ENCODE measurements at places on chromosomes 7 and 10. TPM values are rescaled to one million over a fixed set of nuclear protein-coding genes. Genes with fewer than 3 reads are reported as not detected.

Gene MNX1
- 0.13 TPM for polyA plus RNA-seq

Gene ENO4
- 0.16 TPM for polyA plus RNA-seq

Gene LRCH4
- polyA plus RNA-seq: 37.1 TPM

Gene SP8
- not detected for polyA plus RNA-seq

Gene FLNC
- 5.8 TPM for polyA plus RNA-seq

Gene HNRNPA2B1
- polyA plus RNA-seq: 539 TPM

Gene ABCC2
- polyA plus RNA-seq: 2.6 TPM

Gene CRYGN
- 0.34 TPM for polyA plus RNA-seq

Gene HOXA1
- 0.51 TPM for polyA plus RNA-seq

Gene PDGFA
- 9.9 TPM for polyA plus RNA-seq

Gene C10orf67
- polyA plus RNA-seq: 0.45 TPM

Gene IL15RA
- 19.8 TPM for polyA plus RNA-seq

Gene PRSS37
- not detected for polyA plus RNA-seq

Gene CYP2C19
- polyA plus RNA-seq: not detected

Gene CYP3A4
- 1.3 TPM for polyA plus RNA-seq

Gene SRRT
- polyA plus RNA-seq: 57.4 TPM

Gene ADCYAP1R1
- 3.7 TPM for polyA plus RNA-seq

Gene DUSP5
- 22.5 TPM for polyA plus RNA-seq

Gene FOXP2
- polyA plus RNA-seq: 2.0 TPM

Gene IGF2BP3
- polyA plus RNA-seq: 0.07 TPM

Gene OR6V1
- polyA plus RNA-seq: not detected

Gene SEPTIN7
- 286 TPM for polyA plus RNA-seq

Gene LGI1
- polyA plus RNA-seq: 0.06 TPM

Gene SPDYE1
- polyA plus RNA-seq: 0.03 TPM

Gene CCL24
- polyA plus RNA-seq: 0.20 TPM

Gene ZSCAN25
- 5.6 TPM for polyA plus RNA-seq

Gene GIMAP8
- 12.7 TPM for polyA plus RNA-seq

Gene GPC2
- 0.31 TPM for polyA plus RNA-seq

Gene TAS2R39
- polyA plus RNA-seq: not detected

Gene BTBD16
- polyA plus RNA-seq: 0.34 TPM

Gene LUC7L2
- 32.4 TPM for polyA plus RNA-seq

Gene FBXL13
- 0.59 TPM for polyA plus RNA-seq

Gene EBLN1
- polyA plus RNA-seq: not detected

Gene MYL7
- polyA plus RNA-seq: 57.8 TPM

Gene ABLIM1
- polyA plus RNA-seq: 32.9 TPM

Gene SCIN
- polyA plus RNA-seq: 0.39 TPM

Gene HOXA7
- polyA plus RNA-seq: 1.3 TPM

Gene CFAP58
- polyA plus RNA-seq: 0.05 TPM

Gene NME8
- 0.31 TPM for polyA plus RNA-seq

Gene H2BK1
- polyA plus RNA-seq: not detected

Gene MMD2
- polyA plus RNA-seq: not detected

Gene ZNF853
- 1.7 TPM for polyA plus RNA-seq

Gene MYL10
- not detected for polyA plus RNA-seq

Gene ANKRD30A
- polyA plus RNA-seq: not detected

Gene MYH16
- polyA plus RNA-seq: not detected

Gene TRPV5
- polyA plus RNA-seq: not detected

Gene C10orf62
- polyA plus RNA-seq: 0.10 TPM

Gene ZC3HAV1L
- polyA plus RNA-seq: 1.9 TPM

Gene UTF1
- not detected for polyA plus RNA-seq

Gene PLEKHA1
- polyA plus RNA-seq: 13.8 TPM

Gene WNT8B
- not detected for polyA plus RNA-seq

Gene OR2A5
- not detected for polyA plus RNA-seq
